ENCODE measurements at places on chromosomes 11 and 22.

GRCh38 chr22:24427500-24428164 is at the start of gene ADORA2A:
TSS of gene ADORA2A (plus strand) at chr22:24427599. CDS start at chr22:24433405, 5,806 bp downstream.
- peak; percentile 81 for DNase-seq

DNA sequence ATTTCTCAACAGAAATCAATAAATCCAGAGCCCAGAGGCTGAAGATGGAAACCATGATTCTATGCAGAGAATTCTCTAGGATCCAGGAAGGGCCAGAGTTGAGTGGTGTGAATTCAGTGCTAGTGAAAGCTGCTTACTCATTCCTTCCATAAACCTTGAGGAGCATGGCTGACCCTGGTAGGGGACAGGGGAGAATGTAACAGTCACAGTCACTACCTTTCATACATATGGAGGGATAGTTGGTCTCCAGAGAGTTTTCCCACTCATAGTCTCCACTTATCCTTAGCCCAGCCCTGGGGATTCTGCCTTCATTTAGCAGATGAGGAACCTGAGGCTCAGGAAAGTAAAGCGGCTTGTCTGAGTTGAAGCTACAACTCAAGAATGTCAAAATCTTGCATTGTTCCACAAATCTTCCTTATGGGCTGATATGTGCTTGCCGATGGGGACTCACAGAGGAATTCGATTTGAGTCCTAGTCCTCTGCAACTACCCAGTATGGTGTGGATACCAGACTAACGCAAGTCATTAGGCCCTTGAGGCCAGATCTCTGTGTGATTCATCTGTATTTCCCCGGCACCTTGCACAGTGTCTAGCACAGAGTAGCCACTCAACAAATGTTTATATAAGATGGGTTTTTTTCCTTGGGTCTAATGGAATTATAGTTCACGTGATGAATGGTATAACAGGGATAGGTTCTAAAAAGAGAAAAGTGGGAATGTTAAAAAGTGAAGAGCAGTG is 3.7 kb upstream of the ANAPC15 start:
- no peak for DNase-seq

DNA sequence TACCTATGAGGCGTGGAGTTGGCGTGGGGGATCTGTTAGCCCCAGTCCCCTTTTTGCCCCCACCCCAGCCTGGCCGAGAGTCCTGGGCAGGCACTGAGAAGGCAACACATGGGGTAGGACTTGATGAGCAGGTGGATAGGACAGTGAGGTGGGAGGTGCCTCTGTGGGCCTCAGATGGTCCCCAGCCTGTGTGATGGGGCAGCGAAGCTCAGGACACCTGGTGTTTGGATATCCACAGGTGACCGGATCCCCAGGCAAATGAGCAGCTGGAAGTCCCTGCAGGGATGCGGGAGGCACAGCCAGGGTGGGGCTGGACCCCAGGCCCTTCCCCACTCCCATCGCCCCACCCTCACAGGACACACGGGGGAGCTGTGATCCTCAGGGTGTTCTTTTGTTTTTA is 9.7 kb downstream of the FBLN1 start:
- no peak for DNase-seq

DNA sequence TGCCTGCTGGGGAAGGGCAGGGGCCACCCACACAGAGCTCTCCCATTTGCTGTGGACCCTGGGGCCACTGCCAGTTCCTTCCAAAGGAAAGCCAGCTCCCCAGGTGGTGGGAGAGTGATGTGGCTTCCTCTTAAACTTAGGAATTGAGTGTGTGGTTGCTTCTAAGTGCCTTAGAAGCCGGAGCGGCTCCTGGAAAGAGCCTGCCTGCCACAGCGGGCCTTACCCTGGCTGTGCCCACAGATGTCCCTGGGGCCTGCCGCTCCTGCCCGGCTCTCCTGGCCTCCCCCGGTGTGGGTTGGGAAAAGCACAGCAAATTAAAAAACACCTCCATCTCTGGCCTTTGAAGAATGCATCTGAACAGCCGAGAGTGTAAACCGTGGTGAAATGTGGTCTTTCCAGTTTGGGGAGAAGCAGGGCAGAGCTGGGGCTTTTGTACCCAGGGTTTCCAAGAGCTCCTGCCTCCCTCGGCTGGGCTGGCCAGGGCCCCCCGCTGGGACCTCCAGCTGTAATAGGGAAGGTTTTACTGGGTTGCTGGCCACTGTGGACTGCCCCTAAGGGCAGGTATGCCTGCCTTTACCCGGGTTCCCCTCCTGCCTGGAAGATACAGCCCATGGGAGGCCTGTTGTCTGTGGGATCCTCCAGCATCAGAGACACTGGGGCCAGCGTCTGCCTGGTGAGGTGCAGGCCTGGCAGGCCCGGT is 30.2 kb downstream of the LRP5 start:
- no peak for DNase-seq

- DNase-seq = no peak
Measured at GRCh38 chr11:102046841-102047240, 396 bp upstream of the CFAP300 start.

- DNase-seq = no peak
Measured at GRCh38 chr11:115743719-115744118, 239.5 kb upstream of the CADM1 start.

DNA sequence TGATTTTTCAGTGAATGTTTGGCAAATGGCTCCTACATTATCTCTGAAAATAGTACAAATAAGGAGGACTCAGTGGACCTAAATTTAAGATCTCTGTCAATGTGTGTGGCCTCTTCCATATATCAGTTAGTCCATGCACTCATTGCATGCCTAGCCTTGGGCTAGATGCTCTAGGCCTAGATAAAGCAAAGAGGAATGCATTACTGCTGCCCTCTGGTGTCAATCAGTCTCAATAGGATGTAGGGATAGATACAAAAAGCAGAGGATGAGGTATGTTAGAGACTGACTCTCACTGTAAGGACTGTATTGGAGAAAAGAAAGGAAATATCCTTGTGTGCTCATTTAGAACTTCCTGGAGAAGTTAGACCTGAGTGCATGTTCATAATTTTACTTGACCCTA is 42.0 kb downstream of the MS4A2 start:
- DNase-seq = peak; percentile 41

GRCh38 chr11:108370990-108371389 is 96.3 kb downstream of the C11orf65 start:
- no peak for DNase-seq

- no peak for DNase-seq
Measured at GRCh38 chr11:2357246-2357645, 19.9 kb upstream of the CD81 start.

- DNase-seq = no peak
Measured at GRCh38 chr22:17914474-17914873, 109.9 kb downstream of the MICAL3 start.

DNA sequence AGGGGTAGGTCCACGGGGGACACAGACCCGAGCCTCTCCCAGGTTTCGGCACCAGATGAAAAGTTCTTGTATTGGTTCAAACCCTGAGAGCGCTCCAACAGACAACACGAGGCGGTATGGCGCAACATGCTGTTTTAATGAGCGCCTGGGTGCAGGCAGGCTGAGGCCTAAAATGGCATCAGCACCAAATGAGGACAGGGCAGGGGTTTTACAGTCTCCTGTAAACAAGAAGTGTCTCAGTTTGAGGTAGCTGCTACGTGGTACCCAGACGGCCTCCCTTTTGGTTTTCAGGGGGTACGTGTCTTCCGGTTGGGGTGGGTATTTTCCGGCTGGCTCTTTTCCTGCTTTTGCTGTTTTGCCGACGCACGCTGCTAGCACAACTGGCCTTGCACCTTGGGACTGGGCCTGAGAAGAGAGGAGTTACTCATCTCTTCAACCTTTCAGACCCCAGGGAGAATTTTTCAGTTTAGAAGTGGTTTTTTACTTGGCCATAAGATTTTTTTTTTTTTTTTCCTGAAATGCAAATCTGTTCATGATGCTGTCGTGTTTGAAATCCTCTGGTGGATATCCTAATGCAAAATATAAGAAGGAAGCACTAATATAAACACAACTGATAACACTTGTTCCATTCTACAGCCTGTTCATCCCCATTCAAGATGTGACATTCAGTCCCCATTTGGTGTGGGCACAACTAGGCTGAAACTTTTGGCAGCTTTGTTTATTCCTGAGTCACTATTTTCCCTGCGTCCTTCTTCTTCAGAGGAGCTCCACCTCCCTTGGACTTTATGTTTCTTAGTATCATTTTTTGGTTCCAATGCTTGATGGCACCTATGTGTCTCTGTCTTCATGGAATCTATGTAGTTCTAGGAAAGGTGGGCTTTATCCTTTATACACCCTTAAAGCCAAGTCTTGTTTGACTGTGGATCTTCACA is 6.5 kb downstream of the PPFIBP2 start:
- DNase-seq = no peak

- peak; percentile 37 for DNase-seq
Measured at GRCh38 chr22:23220485-23221350, 40.4 kb downstream of the BCR start.

DNA sequence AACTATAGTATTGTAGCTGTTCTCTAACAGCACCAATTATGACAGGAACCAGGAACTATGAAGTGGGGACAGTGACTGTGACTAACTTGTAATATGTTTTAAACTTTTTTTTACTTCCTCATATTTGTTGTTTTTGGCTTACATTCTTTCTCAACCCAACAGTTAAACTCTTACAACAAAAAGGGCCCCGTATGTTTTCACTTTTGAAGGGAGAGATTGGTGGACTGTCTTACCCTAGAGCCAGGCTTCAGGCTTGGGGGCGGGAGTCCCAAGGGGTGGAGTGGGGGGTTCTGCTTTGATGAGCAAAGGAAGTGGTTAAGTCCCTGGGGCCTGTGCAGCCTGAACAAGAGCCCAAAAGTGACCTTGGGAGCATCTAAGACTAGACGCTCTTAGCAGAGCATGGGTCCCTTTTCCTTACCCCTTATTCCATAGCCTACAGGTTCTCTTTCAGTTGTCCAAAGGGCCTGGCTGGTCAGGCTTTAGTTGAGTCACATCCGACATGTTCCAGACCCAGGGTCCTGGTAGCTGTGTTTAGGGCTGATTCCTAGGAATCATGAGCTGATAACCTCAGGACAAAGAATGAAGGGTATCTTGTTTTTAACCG is 38.8 kb downstream of the STIM1 start:
- no peak for DNase-seq

GRCh38 chr11:108343714-108344113 is 120.8 kb downstream of the ATM start:
- no peak for DNase-seq

DNA sequence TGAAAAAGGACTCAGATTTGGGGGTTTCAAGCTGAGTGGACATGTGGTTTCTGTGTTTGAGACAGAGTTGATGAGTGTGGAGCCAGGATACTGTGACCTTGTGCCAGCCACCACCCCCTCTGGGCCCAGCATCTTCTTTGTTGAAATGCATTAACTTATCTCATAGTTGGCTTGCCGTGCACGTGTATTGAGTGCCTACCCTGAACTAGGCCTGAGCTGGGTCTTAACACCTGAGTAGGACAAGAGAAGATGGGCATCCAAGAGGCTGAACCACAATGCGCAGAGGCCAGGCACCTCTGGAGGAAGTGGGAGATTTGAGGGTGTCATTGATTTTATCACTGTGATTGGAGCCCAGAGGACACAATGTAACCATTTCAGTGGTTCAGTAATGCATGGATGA is 117.6 kb upstream of the CRYBB3 start:
- DNase-seq = peak; percentile 28

DNA sequence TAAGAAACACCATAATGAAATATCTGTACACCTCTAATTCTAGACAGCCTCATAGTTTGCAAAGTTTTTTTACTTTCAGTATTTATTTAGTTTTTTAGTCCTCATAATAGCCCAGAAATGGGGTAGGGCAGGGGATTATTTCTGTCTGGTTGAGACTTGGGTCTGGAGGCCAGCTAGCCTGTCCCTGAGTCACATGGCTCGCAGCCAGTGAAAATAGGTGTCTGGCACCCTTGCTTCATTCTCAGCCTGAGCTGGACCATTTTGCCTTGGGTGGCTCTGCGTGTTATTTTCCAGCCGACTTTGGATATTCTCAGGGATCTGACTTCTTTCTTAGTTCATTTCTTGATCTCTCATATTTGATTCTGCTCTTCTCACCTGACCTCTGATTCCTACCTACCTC is 123.9 kb upstream of the NARS2 start:
- DNase-seq = no peak

DNA sequence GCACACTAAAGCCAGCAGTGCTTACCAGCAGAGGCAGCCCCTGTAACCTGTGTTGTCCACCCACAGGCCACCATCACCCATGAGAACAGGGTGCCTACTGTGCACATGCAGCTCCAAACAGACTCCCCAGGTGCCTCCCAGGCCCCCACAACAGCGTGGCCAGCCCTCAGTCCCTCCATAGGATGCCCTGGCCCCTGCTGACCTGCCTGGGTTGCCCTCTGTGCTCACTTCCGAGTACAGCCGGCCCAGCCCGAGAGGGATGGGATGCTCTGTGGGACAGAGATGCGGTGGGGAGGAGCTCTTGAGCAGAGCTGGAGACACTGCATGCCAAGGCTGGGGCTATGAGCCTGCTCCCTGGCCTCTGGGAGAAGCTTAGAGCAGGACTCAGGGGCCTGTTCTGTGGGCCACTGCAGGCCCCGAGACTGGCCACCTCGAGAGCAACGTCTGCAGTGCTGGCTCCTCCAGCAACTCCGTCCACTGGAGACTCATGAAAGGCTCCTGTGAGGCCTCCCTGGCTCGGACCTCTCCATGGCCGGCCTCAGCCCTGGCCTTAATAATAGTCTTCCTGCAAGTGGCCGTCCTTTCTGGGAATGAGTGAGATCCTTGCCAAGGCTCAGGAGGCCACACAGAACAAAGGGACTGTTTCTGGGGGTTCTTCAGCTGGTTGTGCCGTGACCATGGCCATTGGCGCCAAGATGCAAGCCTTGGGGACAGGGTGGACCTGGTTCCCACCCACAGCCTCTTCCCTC is 27.0 kb downstream of the FADS2 start:
- no peak for DNase-seq

DNA sequence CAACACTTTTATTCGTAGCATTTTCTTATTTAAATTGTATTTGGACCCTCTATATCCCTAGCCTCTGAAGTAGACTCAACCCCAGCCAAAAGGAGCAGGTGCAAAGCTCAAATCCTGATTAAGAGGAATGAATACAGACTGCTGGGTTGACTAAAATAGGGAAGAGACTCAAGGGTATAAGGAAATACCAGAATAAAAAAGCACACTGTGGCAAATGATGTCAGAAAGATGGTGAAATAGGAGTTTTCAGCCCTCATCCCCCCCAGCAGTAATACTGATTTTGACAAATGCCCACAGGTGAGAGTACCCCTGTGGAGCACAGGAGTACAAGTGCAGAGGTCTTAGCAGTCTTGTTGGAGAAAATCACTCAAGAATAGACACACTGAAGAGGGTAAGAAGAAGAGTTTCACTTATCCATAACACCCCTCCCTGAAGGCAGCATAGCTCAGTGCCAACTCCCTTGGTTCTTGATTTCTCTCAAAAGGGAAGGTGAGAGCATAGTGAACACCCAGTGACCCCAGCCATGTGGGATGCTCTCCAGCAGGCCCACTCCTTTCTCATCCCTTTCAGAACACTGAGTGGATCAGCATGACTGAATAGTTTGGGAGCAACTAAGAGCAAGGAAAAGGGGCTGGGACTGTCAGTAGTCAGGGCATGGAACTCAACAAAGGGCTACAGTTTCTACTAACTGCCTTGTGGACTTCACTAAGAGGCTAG is 71.7 kb downstream of the TBC1D22A start:
- DNase-seq = no peak

GRCh38 chr11:130449996-130450769 is 1.7 kb downstream of the ADAMTS15 start:
- DNase-seq = no peak

GRCh38 chr22:31080848-31081649 is at the start of gene SMTN:
TSS of gene SMTN (plus strand) at chr22:31081318. CDS start at chr22:31083259, 1,941 bp downstream.
- peak; percentile 86 for DNase-seq
